Caco-2 (cell line): ENCODE measurements at places on chromosomes 6 and 20.
A peak's percentile ranks its signal among the peaks of the same experiment; 100 is the strongest.

- no peak for DNase-seq
Observed at GRCh38 chr6:79302341-79302740, 67.9 kb upstream of the HMGN3 start.

- no peak for DNase-seq
Observed at GRCh38 chr6:83908813-83909212, 49.3 kb downstream of the CYB5R4 start.

DNA sequence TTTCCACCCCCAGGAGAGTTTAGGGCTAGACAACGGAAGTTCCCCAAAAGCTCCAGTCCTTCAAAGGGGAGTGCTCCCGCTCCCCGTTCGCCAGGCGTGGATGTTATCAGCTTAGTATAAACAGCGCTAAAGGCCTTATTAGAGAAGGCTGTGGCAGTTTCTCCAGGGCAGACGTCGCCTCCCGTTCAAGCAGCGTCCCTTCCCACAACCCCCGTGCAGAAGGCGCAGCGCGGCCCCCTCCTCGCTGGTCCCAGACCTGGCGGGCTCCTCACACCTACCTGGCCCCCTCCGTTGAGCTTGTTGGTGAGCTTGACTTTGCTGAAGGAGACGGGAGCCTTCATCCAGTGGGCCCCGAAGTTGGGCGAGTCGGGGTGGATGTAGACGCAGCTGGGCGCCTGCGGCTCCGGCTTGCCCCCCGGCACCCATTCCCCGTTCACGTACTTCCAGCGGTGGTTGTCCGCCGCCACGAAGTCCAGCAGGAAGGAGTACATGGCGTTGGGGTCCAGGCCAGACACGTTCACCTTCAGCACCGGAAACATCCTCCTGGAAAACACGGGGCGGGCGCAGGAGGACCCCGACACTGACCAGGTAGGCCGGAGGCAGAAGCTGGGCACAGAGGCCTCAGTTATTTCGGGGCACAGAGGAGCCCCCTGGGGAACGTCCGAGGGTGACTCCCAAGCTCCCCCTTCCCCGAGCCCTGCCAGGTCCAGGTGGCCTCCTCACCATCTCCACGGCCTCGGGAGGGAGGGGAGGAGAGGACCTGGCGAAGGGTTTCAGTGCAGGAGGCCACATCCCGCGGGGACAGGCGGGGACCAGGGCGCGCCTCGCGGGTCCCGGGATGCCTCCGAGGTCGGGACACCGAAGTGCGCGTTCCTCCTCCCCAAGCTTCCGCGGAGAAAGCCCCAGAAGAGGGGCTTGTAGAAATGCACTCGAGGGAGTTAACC is 1.1 kb downstream of the TBXT start:
- no peak for DNase-seq

- DNase-seq = no peak
Observed at GRCh38 chr6:78340755-78341154, 526.6 kb upstream of the IRAK1BP1 start.

DNA sequence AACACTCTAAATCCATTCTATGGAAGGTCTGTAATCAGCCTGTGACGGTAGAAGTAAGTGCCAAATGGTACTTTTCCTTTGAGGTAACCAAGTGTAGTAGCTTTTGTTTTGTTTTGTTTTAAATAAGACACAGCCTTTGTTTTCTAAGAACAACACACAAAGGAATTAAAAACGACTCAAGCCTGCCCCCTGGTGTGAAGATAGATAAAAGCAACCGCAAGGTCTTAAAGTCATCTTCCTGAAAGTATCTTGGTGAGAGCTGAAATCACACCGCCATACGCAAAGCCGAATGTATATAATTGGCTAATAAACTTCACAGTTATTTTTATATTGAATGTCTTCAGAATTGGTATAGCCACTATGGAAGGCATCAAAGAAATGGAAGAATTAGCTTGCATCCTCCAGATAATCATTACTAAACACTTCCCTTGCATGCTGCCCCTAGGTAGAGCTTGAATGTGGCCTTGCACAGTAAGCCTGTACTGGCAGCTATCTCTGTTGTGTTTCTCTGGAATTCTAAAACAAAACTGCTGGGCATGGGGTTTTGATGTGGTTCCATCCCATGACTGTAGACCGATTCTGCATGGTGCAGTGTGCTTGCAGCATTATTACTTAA is 95.6 kb downstream of the LAMP5 start:
- DNase-seq = peak; percentile 53

GRCh38 chr6:163877877-163878639 is 463.5 kb downstream of the QKI start:
- no peak for DNase-seq

GRCh38 chr6:92777146-92777740 is 642.1 kb downstream of the EPHA7 start:
- DNase-seq = no peak

DNA sequence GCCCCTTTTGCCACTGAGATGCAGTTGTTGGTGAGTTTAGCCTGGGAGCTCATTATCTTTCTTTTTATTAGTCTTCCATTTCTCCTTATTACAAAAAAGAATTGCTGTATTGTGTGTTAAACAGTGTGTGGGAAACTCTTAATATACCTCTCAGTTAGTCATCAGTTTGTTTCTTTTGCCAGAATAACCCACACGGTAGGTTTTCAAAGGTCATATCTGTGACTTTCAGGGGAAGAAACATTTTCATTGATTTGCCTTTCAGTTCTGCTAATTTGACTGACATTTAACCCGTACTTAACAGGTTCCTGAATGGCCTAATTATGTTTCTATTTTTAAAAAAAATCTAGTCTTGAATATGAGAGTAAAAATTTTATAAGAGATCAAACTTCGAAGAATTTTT is 145.3 kb downstream of the KHDC1L start:
- no peak for DNase-seq

GRCh38 chr20:2834401-2835110 is 5.9 kb downstream of the PCED1A start:
- no peak for DNase-seq
